T1000 (cell line): ENCODE measurements at places on chromosomes 3 and 15.
A peak's percentile ranks its signal among the peaks of the same experiment; 100 is the strongest.

DNA sequence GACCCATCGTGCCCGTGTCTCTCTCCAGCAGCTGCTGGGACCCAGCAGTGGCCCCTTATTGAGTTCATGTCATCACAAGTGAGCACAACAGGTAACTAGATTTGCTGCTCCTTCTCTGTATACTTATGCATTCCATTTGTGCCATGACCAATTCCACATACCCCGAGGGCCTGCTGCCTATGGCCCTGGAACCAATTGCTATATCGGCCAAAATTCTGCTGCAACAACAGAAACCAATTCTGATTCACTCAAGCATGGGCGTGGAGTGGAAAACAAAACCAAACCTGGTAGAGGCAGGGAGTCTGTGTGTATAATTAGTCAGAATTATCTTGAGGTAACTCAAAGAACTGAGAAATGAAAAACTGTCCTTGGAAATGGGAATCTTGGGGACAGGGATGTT is 516.6 kb downstream of the EPHB1 start:
- no peak for DNase-seq

DNA sequence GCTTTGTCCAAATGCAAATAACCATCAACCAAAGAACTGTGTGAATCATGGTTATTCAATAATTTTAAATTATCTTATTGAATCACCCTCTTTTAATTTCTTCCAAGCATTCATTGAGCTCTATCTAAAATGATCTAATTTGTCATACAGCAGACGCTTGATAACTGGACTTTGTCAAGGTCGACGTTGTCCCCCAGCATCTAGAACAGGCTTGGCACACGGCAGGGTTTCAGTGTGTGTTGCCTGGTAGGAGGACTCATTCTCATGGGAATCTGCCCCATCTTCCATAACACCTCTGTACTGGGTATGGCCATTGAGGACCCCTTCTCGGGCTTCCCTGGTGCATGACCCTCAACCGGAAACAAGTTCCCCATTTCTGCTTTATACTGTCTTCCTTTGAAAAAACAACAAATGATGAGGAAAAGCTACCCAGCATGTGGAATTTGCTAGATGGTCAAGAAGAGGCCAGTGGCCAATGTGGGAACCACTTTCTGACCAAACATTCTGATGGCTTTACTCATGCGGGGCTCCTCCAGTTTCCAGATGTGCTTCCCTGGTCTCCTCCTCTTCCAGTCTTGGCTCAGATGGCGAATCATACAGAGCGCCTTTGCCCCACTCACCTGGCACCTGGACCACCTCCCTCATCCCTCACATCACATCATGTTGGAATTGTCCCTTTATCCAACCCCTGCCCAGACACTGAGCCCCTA is 41.7 kb upstream of the SEC22A start:
- no peak for DNase-seq

DNA sequence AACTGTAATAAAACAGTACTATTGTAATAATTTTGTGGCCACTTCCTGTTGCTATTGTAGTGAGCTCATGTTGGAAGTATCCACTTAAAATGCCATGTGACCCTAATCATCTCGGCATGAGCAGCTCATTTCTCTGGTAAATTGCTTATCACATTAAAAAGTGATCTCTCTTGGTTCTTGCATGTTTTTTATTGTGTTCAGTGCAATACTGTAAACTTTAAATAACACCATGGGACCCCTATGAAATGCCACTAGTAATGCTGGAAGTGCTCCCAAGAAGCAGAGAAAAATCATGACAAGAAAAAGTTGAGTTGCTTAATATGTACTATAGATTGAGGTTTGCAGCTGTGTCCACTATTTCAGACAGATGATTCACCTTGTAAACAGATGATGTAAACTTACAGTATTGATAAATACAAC is 45.6 kb downstream of the NMD3 start:
- peak; percentile 8 for DNase-seq

GRCh38 chr3:136624371-136624770 is 127.8 kb downstream of the STAG1 start:
- no peak for DNase-seq

DNA sequence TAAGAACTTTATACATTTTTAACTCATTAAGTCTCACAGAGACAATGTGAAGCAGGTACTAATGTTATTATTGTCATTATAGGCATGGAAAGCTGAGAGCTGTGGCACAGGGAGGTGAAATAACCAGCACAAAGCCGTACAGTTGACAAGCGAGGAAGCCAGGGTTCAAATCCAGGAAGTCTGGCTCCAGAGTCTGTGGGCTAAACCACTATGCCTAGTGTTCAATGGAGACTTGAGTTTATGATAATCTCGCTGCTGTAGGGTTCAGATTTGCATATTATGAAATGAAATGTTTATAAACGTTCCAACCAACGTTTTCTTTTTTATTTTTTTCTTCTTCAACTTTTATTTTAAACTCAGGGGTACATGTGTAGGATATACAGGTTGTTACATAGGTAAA is 60.0 kb downstream of the CHST2 start:
- no peak for DNase-seq
